ENCODE measurements at places on chromosomes 11 and 22. TPM values are rescaled to one million over a fixed set of nuclear protein-coding genes. Genes with fewer than 3 reads are reported as not detected.

- no peak for DNase-seq
Observed at GRCh38 chr22:39240831-39241793, 3.7 kb downstream of the PDGFB start.

GRCh38 chr11:14773755-14774154 lies 118.3 kb downstream of the CYP2R1 start:
- DNase-seq, result no peak

DNA sequence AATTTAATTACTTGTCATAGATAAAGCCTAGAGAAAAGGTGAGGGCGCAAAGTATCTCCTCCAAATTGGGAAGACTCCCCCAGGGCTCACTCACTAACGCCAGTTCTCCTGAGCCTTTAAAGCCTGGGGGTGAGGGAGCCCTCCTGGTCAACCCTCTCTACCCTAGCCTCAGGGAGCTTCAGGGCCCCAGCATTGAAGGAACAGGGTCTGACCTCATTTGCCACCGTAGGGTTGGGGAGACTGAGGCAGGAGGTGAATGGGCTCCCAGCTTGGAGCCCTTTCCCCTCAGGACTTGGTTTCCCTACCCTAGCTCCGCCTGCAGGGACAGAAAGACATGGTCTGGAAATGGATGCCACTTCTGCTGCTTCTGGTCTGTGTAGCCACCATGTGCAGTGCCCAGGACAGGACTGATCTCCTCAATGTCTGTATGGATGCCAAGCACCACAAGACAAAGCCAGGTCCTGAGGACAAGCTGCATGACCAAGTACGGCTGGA lies 1.7 kb downstream of the FOLR2 start:
- no peak for DNase-seq

- peak; percentile 92 for DNase-seq
Observed at GRCh38 chr22:20507253-20508066, at the start of gene MED15. Gene MED15, plus strand, starts transcription at chr22:20507610. Its CDS starts 69 bp downstream, at chr22:20507679.

DNA sequence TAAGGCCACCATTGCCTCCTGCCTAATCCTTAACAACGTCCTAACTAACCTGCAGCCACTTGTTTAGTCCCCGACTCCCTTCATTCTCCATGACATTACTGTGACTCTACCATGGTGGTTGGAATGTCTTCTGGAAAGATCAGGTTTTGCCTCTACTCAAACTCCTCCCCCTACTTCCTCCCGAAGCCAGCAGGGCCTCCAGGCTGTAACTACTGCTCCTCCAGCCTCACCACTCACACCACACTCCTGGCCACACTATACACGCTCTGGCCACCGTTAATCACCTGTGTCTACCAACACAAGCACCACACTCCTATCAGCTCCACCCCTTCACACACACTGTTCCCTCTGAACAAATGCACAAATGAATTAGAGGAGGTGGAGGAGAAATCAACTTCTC lies 69.2 kb downstream of the PACSIN2 start:
- no peak for DNase-seq

DNA sequence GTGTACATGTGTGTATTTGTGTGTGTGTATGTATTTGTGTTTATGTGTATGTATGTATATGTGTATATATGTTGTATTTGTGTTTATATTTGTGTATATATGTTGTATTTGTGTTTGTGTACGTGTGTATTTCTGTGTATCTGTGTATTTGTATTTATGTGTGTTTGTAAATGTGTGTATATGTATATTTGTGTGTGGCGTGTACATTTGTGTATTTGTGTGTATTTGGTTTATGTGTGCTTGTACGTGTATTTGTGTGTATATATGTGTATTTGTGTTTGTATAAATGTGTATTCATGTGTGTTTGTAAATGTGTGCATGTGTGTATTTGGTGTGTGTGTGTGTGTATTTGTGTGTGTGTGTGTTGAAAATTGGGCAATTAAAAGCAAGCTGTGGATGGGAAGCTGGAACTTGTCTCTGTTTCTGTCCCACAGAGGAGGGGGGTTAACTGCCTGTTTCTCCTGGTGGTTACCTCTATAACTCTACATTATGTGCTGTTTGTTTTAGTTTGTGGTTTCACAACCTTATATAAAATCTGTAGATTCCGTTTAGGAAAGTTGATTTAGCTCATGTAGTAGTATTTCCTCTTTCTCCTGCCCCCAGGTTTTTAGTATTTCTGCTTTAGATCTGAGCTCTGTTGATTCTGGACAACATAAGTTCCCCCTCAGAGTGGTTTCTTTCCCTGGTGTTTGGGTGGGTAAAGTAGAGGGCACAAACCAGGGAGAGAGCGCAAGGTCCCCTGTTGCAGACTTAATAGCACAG lies 28.9 kb downstream of the AP2A2 start:
- DNase-seq, result no peak

DNA sequence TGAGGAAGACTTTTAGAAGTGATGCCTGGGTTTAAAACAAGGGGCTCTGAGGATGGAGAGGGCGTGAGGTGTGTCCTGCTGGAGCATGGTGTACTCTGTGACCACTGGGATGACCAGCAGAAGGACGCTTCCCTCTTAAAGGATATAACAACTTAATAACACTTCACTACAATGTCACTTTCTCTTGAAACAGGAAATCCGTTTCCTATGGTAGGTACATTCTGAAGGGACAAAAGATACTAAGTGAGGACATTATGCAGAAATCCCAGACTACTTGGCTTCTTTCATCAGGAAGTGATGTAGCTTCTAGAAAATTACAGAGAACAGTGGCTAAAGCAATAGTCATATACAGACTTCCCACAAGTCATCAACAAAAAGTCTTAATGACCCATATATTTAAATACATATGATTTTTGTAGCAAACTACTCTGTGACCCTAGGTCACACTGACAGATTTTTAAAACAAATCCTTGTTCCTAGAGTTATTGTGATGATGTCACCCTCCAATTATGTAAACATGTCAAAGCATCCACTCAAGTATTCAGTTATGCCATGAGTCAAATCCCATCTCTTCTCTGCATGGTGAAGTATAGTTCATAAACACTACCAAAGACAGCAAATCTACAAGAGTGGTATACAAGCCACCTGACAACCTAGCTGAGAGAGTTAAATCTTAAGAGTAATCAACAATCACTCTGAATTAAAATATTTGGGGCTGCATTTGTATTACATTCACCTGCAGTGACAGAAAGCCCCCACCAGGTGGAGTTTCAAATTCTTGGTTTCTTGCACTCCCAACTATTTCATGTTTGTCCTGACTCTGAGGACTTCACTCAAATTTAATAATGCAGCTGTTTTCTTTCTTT lies 32.8 kb downstream of the PITPNB start:
- DNase-seq, result no peak

DNA sequence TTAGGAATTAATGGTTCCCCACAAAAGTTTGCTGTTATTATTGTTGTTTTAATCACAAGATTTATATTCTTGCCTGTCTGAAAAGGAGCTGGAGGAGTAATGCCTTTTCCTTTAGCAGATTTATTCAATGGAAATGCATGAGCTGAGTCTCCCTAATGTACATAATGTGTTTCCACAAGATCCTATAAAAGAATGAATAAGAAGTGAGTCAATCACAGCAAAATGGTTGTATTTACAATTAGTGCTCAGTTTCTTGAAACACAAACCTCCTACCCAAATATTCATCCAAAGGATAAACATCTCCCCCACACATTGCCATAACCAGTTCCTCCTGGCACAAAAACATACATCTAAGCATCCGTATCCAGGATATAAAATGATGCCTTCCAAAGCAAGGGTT lies 33.3 kb downstream of the ME3 start:
- DNase-seq, result no peak

- DNase-seq, result no peak
Observed at GRCh38 chr11:70233511-70233934, 30.4 kb downstream of the FADD start.

DNA sequence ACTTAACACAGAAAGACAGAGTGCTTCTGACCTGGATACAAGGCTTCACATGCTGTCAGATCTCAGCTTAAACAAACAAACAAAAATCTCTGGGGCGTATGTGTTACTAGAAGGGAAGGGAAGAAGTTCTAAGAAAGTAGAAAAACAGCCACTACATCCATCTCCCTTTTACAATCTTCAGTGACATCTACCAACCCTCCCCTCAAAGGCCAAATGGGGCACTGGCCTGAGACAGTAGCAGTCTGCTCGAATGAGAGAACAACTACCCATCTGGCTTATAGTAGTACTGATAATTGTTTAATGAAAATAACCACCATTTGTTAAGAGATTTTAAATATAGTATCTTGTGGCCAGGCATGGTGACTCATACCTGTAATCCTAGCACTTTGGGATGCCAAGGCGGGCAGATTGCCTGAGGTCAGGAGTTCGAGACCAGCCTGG lies 29.4 kb downstream of the CCDC83 start:
- DNase-seq, result no peak

- peak; percentile 63 for DNase-seq
Observed at GRCh38 chr11:66068923-66069714, 953 bp upstream of the PACS1 start.

GRCh38 chr11:77074205-77074604 lies 7.4 kb downstream of the CAPN5 start:
- DNase-seq, result no peak

GRCh38 chr11:14974515-14975251 lies 2.5 kb upstream of the CALCA start:
- no peak for DNase-seq

GRCh38 chr11:113409526-113409925 lies 21.9 kb downstream of the ANKK1 start:
- DNase-seq, result no peak

- no peak for DNase-seq
Observed at GRCh38 chr11:4441515-4441914, 7.6 kb upstream of the OR52K2 start.

- DNase-seq, result no peak
Observed at GRCh38 chr11:122984186-122985011, 2.8 kb upstream of the BSX start.

- no peak for DNase-seq
Observed at GRCh38 chr11:35800970-35801953, 138.7 kb downstream of the TRIM44 start.

DNA sequence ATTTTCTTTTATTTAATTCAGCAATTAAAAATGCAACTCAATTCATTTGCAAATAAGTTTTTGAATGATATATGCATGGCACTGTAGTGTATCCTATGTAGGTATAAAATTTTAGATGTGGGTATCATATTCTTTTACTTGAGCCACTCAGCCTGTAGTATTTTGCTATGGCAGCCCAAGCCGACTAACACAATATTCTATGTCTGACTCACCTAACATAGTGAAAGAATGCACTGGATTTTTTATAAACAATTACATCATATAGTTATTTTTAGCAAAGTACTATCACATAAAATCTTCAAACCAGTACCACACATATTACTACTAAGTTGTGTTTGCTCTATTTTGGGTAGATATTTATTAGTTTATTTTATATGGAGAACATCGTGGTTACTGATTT lies 21.9 kb upstream of the GRIA4 start:
- DNase-seq, result no peak

DNA sequence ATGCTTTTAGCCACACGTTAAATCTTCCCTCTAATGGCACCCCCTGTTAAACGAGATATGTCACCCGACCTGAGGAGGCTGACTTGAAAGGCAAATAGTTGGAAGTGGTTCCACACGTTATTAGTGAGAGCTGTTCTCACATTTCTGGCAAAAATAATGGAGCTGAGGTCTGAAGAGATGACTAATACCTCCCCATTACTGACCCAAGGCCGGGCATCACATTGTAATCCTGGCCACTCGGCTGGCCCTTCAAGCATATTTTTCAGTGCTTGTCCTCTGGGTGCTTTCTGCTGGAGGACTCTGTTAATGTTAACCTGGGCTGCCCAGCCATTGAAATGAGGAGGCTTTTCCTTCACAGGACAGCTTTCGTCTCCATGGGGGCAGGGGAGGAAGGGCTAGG lies 260.0 kb upstream of the CADM1 start:
- DNase-seq, result no peak

DNA sequence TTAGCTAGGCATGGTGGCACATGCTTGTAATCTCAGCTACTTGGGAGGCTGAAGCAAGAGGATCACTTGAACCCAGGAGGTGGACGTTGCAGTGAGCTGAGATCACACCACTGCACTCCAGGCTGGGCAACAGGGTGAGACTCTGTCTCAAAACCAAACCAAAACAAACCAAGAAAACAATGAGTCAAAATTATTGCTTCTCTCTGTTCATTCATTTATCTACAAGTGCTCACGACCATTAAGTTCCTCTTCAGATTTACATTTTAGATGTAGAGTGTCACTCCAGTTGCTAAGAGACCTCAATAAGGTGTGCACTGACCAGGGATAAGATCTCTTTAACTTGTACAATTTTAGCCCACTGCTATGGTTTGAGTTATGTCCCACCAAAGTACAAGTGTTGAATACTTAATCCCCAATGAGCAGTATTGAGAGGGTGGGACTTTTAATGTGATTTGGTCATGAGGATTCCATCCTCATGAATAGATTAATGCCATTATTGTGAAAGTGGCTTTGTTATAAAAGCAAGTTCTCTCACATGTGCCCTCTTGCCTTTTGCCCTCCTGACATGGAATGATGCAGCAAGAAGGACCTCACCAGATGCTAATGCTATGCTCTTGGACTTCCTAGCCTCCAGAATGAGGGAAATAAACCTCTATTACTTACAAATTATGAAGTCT lies 7.8 kb downstream of the HNRNPUL2 start:
- DNase-seq, result no peak

GRCh38 chr11:94546162-94546470 lies 2.4 kb downstream of the FUT4 start:
- DNase-seq, result no peak

GRCh38 chr11:62061356-62062222 lies 62.2 kb upstream of the INCENP start:
- DNase-seq, result no peak

GRCh38 chr11:108873310-108873709 lies 208.4 kb downstream of the DDX10 start:
- no peak for DNase-seq

- no peak for DNase-seq
Observed at GRCh38 chr11:119223856-119224255, 17.7 kb downstream of the CBL start.

DNA sequence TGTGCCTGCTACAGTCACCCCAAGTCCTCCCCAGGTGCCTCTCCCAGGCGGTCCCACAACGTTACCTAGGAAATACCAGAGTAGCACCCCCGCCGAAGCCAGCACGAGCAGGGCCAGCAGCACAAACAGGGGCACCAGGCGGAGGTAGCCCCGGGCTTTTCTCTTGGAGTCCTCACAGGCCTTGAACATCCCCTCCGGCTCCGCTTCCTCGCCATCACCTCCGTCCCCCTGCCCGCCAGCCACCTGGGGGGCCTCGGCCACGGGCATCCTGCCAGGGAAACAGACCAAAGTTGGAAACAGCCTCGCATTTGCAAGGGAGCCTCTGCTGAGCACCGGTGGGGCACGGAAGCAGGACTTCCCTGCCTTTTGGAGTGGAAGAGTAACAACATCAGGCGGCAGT lies 6.4 kb downstream of the TMPRSS6 start:
- DNase-seq, result no peak

GRCh38 chr11:68843052-68843561 lies 1.4 kb upstream of the CPT1A start:
- DNase-seq, result peak; percentile 49

- no peak for DNase-seq
Observed at GRCh38 chr22:27542602-27543001, 259.0 kb downstream of the MN1 start.

- no peak for DNase-seq
Observed at GRCh38 chr11:85951428-85952107, 96.4 kb downstream of the CCDC83 start.

The DGAT2 gene
- total RNA-seq, result 1.4 TPM

The CLCF1 gene
- total RNA-seq, result 22.9 TPM

The VPREB1 gene
- total RNA-seq, result not detected

The CRYBB3 gene
- not detected for total RNA-seq

The BCO2 gene
- total RNA-seq, result 4.4 TPM

The KRTAP5-9 gene
- not detected for total RNA-seq

The TRIM6 gene
- total RNA-seq, result 3.5 TPM

The SAA4 gene
- not detected for total RNA-seq

The POU2AF1 gene
- total RNA-seq, result 4.1 TPM

The HEPHL1 gene
- total RNA-seq, result not detected

All from ovary (tissue), 10 donors.